ENCODE measurements at places on chromosomes 12 and 14. TPM values are rescaled to one million over a fixed set of nuclear protein-coding genes. Genes with fewer than 3 reads are reported as not detected.

The MYF5 gene
- not detected for total RNA-seq

The KRT6C gene
- total RNA-seq: not detected

The PDE3A gene
- 19.6 TPM for total RNA-seq

The KRT85 gene
- not detected for total RNA-seq

The TAS2R50 gene
- total RNA-seq: 1.8 TPM

The ARMH4 gene
- not detected for total RNA-seq

The TGM1 gene
- 4.5 TPM for total RNA-seq

The SLC6A15 gene
- not detected for total RNA-seq

The DHRS2 gene
- total RNA-seq: 3.0 TPM

The CNTN1 gene
- not detected for total RNA-seq

The OR4E2 gene
- total RNA-seq: not detected

The MGAT4C gene
- not detected for total RNA-seq

The AQP6 gene
- 0.86 TPM for total RNA-seq

The ERH gene
- 343 TPM for total RNA-seq

The KRT2 gene
- total RNA-seq: not detected

The CARMIL3 gene
- 0.33 TPM for total RNA-seq

The FSCB gene
- total RNA-seq: not detected

The OR11H6 gene
- total RNA-seq: not detected

The TBC1D30 gene
- 29.4 TPM for total RNA-seq

The ACOT6 gene
- total RNA-seq: not detected

The EPYC gene
- not detected for total RNA-seq

The IGFBP6 gene
- 67.0 TPM for total RNA-seq

The KRT3 gene
- not detected for total RNA-seq

The RERG gene
- 6.0 TPM for total RNA-seq

The RHEBL1 gene
- 2.0 TPM for total RNA-seq

The SCNN1A gene
- 36.5 TPM for total RNA-seq

The MYO1H gene
- total RNA-seq: not detected

The ATG14 gene
- 9.4 TPM for total RNA-seq

The NRIP2 gene
- total RNA-seq: not detected

The JAG2 gene
- 17.6 TPM for total RNA-seq

The GARIN6 gene
- total RNA-seq: not detected

The TXNDC16 gene
- 4.0 TPM for total RNA-seq

The MYH6 gene
- total RNA-seq: not detected

The OASL gene
- total RNA-seq: 231 TPM

The METTL3 gene
- total RNA-seq: 40.5 TPM

The P2RX2 gene
- not detected for total RNA-seq

The LMO3 gene
- total RNA-seq: not detected

The ADAM21 gene
- total RNA-seq: 0.17 TPM

The TMPRSS12 gene
- total RNA-seq: not detected

Measured in Calu3 (cell line).